Activated CD4-positive, alpha-beta T cell treated with anti-CD3 and anti-CD28 coated beads for 48 hours (primary cell): ENCODE measurements at places on chromosomes 4 and X.

GRCh38 chr4:7876201-7876875 lies 63.3 kb downstream of the AFAP1 start:
- peak; percentile 50 for DNase-seq

- no peak for DNase-seq
Measured at GRCh38 chr4:163537114-163537513, 42.6 kb downstream of the TMA16 start.

- no peak for DNase-seq
Measured at GRCh38 chr4:48367016-48367415, 25.7 kb downstream of the SLAIN2 start.

DNA sequence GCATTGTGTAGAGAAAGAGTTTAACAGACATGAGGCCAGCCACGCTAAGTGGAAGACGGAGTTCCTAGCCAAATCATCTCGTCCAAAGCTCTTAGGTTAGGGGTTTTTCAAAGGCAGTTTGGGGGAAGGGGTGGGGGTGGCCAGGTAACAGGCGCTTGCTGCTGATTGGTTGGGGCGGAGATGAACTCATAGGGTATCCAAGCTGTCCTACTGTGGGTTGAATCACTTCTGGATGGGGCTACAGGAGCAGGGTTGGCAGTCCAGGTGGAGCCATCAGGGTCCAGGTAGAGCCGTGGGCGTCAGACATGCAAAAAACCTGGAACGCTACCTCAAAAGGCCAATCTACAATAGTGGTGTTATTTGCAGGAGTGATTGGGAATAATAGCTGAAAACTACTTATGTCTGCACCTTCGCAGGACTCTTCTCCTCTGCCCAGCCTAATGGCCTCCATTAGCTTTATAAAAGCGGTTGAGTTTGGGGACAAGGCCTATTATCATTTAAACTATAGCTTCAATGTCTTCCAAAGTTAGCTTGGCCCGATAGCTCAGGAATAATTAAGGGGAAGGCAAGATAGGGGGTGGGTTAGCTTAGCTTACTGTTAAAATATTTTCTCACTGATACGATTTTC lies 579.6 kb downstream of the NLGN4X start:
- no peak for DNase-seq

DNA sequence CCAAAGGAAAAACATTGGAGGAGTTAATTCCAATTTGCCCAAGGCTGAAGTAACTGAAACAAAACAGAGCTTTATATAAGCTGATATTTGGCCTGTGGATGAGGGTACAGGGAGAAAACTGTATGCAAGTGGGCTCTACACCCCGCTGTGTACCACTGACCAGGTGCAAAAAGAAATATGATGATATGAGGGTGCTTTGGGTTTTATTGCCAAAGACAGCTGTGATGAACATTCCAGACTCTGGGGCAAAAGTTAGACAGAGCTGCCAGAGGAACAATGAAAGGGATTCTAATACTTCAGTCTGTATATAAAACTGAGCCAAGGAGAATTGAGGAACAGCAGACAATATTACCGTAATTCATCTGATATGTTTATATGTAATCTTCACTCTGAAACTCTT lies 117.4 kb downstream of the MID1 start:
- no peak for DNase-seq

GRCh38 chr4:147332091-147332490 lies 148.8 kb upstream of the EDNRA start:
- no peak for DNase-seq

DNA sequence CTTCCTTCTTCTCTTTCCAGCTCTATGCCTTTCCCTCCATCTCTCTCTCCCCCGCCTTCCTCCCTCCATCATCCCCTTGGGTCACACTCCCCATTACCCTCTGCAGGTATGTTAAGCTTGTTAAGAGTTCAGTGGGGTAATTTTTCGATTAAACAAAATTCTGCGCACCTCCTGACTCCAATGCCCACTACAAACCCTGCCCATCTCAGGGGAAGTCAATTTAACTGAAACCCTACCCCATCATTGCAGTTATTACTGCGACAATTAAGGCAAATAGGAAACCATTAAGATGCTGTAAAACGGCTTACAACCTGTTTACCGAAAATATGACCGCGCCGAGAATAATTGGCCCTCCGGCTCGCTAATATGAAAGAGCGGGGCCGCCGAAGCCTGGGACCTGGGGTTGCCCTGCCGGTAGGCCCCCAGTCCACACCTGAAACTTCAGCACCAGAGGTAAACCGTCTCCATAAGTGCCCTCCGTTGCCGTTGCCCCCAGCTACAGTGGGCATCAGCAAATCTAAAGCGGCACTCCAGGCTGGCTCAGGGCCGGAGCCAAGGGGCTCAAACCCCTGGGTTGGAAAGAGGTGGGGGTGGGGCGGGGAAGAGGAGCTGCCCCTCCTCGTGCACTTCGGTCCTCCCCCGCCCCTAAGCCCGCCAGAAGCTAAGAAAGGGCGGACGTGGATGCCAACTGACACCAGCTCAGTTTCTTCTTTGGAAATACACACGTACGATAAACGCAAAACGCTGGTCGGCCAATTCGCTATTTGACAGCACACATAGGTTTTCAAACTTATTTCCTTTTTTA lies 4.8 kb downstream of the ARX start:
- DNase-seq: no peak
